ENCODE measurements at places on chromosomes 12 and 14. TPM values are rescaled to one million over a fixed set of nuclear protein-coding genes. Genes with fewer than 3 reads are reported as not detected.

DNA sequence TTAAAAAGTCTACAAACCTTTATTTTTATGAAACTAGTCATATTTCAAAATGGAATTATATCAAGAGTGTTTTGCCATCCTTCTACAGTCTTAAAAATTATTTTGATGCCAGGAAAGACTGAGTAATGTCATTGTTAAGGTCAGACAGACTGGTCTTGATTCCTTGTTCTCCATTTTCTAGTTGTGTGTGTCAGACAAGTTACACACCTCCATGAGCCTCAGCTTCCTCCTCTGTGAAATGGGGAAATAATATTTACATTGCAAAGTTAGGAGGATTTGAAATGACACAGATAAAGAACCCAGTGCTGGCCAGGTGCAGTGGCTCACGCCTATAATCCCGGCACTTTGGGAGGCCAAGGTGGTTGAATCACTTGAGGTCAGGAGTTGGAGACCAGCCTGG, 47.4 kb upstream of the ELK3 start:
- DNase-seq, result no peak

GRCh38 chr14:24186831-24187538, 1.6 kb downstream of the IPO4 start:
- peak; percentile 39 for DNase-seq

DNA sequence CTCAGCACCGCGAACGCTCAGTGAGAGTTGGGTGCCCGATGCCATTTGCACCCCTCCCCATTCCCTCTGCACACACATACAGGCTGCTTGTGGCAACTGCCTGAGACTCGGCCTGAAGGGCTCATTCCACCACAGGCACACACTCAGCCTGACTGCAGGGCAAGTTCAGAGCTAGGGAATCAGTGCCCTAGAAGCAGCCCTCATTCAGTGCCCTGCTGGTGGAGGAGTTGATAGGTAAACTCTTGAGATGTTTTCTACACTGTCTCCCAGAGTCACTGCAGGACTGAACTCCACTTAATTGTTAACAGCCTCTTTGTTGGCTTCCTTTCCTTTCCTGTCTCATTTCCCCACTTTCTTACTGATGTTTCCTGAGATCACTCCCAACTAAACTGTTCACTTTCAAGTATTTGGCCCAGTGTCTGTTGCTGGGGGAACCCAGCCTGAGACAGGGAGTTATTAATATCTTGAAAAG, 16.9 kb downstream of the PPP1R36 start:
- DNase-seq, result no peak

Gene GARIN6
- not detected for total RNA-seq

- DNase-seq, result no peak
Observed at GRCh38 chr14:104657563-104658324, 31.7 kb upstream of the INF2 start.

DNA sequence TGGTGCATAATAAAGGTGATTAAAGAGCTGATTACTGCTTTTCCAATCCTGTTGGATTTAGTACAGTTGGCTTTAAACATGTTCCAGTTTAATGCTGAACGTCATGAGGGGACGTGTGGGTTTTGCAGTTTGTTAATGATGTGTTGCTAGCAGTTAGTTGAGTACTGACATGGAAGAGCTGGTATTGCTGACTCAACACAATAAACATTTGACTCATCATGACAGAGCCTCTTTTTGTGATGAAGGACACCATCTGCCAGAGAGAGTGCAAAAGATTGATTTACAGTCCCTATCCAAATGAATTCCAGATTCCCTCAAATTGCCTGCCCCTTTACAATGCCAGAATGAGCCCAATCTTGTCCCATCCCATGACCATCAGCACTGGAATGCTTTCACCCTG, 346.2 kb upstream of the PRICKLE1 start:
- no peak for DNase-seq

GRCh38 chr14:105213361-105213760, 32.2 kb upstream of the NUDT14 start:
- DNase-seq, result no peak

- no peak for DNase-seq
Observed at GRCh38 chr14:42011221-42011620, 404.5 kb downstream of the LRFN5 start.

DNA sequence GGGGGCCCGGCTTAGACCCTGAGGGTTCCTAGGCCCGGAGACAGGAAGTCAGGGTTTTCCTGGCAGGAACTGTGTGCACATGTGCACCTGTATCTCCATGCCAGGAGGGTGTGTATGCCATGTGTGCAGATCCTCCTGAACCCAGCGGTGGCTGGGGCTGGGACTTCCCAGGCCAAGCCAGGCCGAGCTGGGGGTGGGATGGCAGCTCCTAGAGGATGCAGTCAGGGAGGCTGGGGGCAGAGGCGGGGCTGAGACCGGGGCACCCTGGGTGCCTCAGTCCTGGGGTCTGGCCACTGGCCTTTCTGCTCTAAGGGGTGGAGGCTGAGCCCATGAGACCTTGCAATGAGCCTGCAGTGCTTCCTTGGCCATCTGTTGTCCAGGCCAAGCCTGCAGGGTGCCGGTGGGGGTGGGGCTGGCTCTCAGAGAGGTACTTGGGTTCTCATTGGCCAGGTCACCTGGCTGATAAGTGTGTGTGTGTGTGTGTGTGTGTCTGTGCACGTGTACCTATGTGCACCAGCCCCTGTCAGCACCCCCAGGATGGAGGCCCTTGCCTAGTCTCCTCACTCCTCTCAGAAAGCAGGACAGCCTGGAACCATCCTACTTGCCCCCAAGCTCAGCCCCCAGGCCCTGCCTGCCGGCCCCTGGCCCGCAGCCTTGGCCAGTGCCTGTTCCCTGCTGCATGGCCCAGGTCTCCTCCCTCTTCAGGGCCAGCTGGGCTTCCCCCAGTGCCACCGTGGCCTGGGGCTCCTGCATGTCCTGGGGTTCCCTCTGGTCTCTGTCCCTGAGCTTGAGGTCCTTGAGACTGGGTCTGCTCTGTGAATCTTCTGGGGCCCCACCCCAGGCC, 10.6 kb upstream of the TNFAIP2 start:
- no peak for DNase-seq

DNA sequence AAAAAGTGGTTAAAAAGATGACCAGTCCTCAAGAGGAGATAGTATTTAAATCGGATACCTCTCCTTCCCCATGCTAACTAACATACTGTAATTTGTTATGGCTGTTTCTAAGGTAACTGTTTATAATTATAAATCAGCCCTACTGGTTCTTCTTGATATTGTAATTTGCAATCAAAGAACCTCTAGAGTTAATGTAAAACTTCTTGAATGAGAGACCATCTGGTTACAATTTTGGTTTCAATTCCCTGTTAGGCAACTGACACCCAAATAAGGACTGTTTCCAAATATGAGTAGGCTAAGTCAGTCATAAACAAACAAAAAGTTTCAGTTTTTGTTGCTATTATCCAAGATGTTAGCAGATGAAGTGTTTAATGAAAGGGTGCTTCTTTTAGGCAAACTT, 120.2 kb upstream of the DNM1L start:
- no peak for DNase-seq

DNA sequence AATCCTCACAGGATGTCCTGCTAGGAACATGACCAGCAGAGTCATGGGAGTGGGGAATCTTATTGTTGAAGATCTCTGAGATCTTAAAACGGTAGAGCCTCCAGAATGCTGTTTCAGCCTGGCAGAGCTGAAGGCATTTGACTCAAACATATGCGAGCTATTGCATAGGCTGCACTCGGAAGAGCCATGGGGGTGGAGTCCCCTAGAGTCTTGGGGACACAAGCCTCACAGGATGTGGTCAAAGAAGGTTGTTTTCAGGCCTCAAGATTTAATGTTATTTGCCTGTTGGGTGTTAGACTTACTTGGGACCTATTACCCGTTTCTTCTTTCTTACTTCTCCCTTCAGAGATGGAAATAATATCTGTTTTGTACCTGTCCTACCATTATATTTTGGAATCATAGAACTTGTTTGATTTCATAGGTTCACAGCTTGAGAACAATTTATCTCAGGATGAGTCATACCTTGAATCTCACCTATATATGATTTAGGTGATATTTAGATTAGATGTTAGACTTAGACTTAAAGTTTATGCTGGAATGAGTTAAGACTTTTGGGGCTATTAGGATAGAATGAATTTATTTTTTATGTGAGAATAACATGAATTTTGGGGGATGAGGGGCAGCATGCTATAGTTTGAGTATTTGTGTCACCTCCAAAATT, 172.2 kb upstream of the ATP2B1 start:
- no peak for DNase-seq

GRCh38 chr14:26021759-26022158, 576.1 kb downstream of the NOVA1 start:
- DNase-seq, result no peak

GRCh38 chr14:75885829-75886228, 96.0 kb downstream of the TGFB3 start:
- no peak for DNase-seq

DNA sequence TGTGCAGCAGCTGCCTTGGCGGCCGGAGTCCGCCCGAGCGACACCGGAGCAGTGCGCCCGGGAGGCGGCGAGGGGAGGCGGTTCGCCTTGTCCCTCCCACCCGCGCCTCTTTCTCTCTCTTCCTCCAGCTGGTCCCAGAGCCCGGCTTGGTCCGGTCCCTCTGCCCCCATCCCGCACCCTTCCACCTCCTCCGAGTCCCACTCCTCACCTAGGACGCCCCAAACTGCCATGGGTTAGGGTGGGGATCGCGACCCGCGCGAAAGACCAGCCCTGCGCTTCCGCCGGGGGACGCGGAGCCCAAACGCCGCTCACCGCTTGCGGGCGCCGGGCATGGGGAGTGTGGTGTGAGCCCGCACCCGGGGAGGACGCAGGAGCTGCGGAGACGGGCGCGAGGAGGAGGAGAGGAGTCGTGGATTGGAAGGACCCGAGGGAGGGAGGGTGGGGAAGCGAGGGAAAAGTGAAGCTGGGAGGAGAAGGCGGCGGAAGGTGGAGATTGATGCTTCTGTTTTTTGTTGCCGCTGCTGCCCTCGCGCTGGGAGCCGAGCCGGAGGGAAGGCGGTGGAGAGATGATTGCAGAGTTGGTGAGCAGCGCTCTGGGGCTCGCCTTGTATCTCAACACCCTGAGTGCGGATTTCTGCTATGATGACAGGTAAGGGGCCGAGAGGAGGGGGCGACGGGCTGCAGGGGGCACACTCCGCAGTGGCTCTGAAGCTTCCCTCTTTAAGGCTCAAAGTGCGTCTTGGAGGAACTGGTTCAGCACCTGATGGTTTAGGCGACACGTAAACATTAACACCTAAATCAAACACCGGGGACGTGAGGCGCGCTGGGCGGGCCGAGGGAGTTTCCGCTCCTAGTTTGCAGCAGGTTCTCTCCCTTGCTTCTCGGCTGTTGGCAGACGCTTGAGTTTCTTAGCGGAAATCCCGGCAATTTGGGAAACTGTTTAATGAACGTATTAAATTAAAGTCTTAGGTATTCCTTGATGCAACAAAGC, 610 bp downstream of the TMTC2 start:
- DNase-seq, result peak; percentile 52

DNA sequence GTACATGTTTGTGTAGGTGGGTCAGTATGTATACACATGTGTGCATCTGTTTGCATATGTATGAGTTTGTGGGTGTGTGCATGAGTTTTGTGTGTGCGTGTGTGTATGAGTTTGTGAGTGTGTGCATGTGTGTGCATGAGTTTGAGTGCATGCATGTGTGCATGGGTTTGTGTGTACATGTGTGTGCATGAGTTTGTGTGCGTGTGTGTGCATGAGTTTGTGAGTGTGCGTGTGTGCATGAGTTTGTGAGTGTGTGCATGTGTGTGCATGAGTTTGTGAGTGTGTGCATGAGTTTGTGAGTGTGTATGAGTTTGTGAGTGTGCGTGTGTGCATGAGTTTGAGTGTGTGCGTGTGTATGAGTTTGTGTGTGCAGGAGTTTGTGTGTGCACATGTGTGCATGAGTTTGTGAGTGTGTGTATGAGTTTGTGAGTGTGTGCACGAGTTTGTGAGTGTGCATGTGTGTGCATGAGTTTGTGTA, 61.5 kb downstream of the FZD10 start:
- DNase-seq, result no peak

Gene RPL10L
- total RNA-seq, result not detected

Gene MYH7
- 8,560 TPM for total RNA-seq

DNA sequence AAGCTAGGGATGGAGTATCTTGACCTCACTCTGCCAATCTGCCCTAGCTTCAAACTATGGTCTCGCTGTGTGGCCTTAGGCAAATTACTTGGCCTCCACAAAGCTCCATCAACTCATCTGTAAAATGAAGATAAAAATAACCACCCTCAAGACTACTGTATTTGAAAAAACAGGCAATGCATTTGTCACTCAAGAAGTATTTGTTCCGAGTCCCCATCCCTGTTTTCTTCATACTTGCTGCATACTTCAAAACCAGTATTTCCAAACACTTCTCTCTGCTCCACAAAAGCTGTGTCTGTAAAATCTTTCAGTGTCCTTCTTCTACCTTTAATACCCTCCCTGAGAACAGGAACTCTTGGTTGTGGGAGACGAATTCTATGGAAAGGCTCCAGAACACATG, 47.9 kb downstream of the GTF2A1 start:
- no peak for DNase-seq

GRCh38 chr12:96152164-96152563, 42.0 kb upstream of the ELK3 start:
- DNase-seq, result no peak

DNA sequence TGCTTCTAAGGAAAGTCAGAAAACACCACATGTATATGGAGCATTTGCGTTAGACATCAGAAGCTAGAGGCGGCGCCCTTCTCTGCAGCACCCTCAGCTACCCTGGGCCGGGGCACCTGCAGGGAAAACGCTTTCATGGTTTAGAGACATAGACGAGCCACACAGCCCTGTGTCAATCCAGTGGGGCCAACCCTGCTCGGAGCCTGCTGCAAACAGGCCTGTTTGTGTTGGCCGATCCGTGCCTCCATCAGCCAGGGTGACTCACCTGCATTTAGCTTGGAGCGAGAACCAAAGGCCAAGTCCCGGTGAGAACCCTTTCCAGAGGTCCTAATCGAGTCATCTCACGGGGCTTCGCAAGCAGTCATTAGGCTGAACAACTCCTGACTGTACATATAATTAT, 19.5 kb upstream of the FZD10 start:
- DNase-seq, result peak; percentile 24

DNA sequence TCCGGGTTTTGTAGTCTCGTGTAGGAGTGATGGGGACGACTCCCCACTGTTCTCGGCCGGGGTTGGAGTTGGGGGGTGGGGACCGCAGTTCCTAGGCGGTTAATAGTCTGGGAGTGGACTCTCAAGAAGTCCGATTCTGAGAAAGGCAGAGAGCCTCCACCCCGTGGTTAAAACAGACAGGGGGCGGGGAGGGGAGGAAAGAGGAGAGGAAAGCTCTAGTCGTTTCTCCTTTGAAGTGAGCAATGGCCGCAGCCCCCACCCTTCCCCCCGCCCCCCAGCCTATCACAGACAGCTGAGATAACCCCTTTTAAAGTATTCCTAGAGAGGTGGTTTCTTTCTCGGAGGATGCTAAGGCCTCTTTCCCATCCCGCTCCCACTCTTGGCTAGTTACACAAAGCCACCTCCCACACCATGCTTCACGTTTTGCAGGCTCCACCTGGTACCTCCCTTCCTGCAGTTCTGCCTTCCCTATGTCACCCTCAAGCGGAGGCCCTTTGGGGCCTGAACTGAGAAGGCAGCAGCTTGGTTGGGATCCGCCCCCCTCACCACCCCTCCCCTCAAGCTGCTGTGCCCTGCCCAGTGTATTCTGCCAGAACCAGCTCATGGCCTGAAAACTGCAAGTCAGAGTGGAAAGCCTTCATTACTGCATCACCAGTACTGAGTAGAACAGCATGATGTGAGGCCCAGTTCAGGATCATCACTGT, 853 bp downstream of the USP5 start:
- peak; percentile 70 for DNase-seq

Gene TOGARAM1
- 16.0 TPM for total RNA-seq

All from psoas muscle (tissue), 8 donors.